MM.1S (cell line): ENCODE measurements at places on chromosomes 6 and 20.

- DNase-seq = no peak
These were observed 45.9 kb upstream of the TAB2 start for GRCh38 chr6:149271348-149272340.

GRCh38 chr6:37242429-37243052 lies 15.0 kb upstream of the TBC1D22B start:
- DNase-seq = no peak

DNA sequence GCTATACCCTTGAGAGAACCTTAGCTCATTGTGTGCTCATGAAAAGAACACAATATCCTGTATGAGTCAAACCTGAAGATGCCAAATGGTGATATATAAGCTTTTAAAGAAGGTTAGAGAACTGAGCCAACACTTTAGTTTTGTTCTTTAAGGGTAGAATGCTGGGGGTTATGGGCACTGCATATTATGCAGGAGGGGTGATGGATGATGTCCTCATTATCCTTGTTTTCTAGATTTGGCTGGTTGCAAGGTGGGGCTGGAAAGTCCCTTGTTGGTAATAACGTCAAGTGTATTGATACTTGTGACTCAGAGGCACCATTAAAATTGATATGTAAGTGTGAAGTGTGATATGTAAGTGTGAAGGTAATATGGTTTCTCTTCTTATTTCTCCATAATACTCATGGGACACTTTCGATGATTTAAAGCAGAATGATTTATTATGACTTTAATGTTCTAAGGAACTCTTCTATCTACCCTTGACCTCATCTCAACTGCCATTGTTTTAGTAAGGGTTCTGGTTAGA lies 113.7 kb upstream of the DTNBP1 start:
- DNase-seq = no peak

- no peak for DNase-seq
These were observed 38.0 kb downstream of the EFCAB8 start for GRCh38 chr20:32896521-32897280.

DNA sequence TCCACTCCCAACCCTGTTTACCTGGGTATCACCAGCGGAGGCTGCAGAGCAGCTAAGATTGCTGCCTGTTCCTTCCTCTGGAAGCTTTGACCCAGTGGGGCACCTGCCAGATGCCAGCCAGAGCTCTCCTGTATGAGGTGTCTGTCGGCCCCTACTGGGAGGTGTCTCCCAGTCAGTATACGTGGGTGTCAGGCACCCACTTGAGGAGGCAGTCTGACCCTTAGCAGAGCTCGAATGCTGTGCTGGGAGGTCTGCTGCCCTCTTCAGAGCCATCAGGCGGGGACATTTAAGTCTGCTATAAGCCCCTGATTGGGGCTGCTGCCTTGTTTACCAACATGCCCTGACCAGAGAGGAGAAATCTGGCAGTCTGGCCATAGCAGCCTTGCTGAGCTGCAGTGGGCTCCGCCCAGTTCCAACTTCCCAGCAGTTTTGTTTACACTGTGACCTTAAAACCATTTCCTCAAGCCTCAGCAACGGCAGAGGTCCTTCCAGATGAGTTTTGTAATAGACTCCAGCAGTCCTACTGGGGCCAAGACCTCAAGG lies 2.8 kb downstream of the RAET1E start:
- no peak for DNase-seq

- no peak for DNase-seq
These were observed 288.7 kb upstream of the CDYL start for GRCh38 chr6:4487538-4487937.

DNA sequence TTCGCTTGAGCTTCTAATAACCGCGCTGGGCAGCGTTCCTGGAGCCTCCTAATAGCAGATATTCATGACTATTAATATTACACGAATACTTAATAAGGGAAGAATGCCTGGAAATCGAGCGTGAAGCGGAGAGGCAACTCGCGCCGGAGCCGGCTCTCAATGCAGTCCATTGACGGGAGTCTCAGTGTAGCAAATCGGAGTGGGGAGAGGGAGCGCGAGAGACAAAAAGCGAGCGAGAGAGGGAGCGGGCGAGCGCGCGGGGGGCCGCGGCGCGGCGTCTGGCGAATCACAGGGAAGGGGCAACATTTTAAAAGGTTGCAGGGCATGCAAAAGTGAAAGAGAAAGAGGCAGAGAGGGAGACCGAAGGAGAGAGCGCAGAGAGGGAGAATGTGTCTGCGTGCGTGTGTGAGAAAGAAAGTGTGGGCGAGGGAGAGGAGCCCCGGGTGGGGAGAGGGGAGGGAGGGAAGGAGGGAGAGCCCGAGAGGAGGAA lies 2.9 kb downstream of the TFAP2A start:
- peak; percentile 75 for DNase-seq

DNA sequence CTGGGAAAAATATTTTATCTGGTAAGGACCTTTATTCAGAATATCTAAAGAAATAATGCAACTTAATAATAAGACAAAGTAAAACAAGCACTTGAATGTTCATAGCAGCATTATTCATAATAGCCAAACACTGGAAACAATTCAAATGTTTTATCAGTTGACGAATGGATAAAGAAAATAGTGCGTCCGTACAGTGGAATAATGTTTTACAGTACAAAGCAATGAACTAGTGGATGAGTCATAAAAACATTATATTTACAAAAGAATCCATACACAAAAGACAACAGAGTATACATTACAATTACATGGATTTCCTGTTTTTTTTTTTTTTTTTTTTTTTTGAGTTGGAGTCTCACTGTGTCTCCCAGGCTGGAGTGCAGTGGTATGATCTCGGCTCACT lies 12.7 kb downstream of the SMAP1 start:
- DNase-seq = no peak

- no peak for DNase-seq
These were observed 15.8 kb upstream of the FBXO9 start for GRCh38 chr6:53049415-53049814.

DNA sequence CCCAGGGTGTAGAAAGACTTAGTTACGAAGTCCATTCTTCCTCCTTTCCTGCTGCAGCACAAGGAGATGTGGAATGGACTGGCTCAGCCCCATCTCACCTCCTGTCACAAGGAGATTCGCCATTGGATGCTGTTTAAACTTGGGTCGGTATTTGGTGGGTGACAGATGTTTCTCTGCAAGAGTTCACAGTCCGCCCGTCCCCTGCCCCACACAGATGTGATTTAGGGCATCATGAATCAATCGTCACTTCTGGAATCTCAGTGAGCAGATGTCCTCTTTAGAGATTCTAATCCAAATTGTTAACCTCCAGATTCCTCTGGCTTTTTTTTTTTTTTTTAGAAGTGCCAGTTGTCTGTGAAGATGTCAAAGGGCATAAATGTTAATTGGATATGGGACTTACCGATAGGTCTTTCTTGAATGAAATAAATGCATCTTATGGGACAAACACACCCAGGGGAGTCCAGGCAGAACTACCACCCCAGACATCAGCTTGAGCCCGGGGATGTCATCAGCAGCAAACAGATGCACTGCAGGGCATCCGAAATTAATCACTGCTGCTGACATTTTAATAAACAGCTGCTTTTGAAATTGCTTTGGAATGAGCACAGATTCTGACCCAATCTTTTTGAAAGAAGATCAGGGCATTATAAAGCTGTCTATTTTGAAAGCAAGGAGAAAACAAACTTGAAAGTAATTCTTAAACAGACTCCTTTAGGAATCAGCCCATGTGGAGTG lies 117.6 kb upstream of the CDH4 start:
- DNase-seq = no peak

DNA sequence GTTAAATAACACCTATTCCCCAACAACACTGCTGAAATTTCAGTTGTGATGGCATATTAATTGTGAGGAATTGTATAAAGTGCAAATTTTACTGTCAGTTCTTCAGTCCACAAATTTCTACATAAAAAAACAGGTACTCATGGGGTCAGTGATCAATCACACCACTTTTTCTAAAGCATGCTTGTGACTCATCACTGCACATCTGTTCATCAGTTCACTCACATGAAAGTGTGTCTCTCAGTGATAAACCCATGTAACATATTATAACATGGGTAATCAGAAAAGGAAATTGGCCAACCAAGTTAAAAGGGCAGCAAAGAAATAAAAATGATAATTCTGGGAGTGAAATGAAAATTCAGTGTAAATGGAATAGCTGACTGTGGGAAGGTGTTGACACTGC lies 234.7 kb upstream of the FKBP1C start:
- DNase-seq = no peak

GRCh38 chr6:72716916-72717315 lies 95.1 kb downstream of the KCNQ5 start:
- DNase-seq = no peak

DNA sequence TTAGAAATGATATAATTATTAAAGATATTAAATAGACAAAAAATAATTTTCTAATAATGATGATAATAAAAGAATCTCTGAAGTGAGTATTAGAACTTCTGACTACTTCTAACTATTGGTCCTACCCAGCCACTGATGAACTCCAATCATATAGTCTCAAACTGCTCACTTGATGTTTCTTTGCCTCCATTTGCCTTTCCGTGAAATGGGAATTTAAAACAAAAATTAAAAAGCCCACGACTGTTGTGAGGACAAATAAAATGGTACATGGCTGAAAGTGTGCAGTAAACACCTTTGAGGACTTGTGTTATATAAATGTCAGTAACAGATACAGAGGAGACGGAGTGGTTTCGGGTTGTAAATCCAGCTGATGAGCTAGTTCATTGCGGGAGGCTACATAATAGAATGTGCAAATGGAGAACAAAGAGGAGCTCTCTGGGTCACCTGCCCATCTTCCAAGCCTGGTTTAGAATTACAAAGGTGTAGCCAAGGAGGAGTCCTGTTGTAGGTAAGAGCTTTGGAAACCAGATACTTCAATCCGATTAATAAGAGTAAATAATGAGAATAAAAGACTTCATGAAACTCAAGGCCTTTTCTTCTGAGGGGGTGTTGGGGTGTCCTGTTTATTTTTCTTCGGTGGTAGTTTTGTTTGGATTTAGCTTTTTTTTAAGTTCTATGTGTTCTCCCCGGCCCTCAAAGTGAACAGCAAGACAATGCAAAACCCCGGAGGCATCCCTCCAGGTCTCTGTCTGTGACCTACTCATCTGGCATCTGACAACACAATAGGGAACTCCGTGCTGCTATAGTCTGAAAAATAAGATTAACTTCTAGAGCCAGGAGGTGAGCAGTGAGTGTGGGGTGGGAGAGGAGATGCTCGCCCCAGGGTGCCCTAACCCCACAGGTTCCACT lies 4.4 kb upstream of the PXDC1 start:
- DNase-seq = no peak

GRCh38 chr6:110950440-110950839 lies 8.1 kb upstream of the GTF3C6 start:
- no peak for DNase-seq

- no peak for DNase-seq
These were observed 83.6 kb downstream of the SIM1 start for GRCh38 chr6:100381111-100381510.

DNA sequence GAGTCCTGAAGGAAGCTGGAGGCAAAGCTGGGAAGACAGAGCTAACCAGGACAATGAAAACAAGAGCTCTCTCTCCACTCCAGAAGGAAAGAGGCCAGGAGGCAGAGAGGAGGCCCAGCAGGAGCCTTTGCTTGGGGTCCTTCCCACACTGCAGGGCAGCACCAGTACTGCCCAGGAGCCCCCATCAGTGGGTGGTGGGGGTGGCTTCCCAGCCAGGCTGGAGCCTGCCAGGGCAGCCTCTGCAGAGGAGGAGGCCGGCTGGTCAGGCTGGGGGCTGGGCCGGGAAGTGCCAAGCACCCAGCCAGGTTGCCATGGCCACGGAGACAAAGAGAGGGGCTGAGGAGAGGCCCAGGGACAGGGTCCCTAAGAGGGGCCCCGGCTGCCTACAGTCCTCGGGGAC lies 33.4 kb downstream of the PREX1 start:
- DNase-seq = no peak

- peak; percentile 46 for DNase-seq
These were observed 27.1 kb downstream of the RAB44 start for GRCh38 chr6:36724514-36725390.

GRCh38 chr20:380763-381580 lies 412 bp downstream of the TRIB3 start:
- peak; percentile 69 for DNase-seq

DNA sequence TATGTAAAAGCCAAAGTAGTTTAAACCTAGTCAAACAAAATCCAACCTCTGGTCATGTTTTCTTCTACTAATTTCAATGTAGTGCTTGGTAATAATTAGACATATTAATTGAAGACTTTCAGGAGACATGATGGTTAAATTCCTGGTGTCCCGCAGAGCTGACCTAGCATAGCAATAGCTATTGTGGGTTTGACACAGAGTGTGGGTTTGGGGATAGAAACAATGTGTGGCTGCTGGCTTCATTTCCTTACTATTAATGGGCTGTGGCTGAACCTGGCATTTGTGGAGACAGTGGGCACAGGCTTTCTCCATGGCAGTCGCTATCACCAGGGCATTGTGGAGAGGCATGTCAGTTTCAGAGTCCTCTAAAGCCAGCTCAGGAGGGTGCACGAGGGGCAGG lies 54.1 kb upstream of the GGTLC1 start:
- DNase-seq = no peak

DNA sequence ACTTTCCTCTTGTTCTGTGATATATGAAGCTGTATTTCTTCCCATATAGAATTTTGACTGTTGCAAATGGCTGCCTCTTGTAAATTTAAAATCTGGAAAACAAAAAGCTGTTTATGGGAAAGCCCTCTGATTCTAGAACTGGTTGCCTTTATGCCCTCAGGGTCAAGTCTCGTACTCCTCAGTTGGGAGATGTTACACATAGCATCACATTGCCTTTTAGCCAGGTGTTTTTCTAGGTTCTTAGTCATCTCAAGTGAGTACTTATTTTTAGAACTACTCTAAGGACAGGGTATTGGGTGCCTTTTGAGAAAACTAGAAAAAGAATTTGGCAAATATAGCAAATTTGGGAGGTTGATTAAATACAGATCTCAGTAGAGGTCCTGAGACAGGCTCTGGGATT lies 58.5 kb downstream of the ANKS1A start:
- peak; percentile 82 for DNase-seq

DNA sequence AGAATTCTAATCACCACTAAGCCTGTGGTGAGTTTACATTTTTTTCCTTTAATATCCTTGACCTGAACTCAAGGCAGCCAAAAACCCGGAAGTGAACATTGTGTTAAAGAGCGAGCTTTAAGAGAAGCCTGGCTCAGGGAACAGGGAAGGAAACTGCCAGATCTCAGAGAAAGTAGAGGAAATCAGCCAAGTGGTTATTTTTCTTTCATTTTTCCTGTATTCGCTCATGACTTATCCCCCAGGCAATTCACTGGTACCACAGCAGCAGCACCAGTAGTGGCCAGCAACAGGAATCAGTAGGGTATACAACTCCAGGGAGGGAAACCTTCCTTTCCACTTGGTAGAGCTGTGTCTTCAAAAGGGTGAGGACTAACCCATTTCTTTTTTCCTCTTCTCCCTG lies 89.6 kb upstream of the HMGCLL1 start:
- no peak for DNase-seq
